Renal cortical epithelial cell (primary cell): ENCODE measurements at places on chromosomes 3 and 15. TPM values are rescaled to one million over a fixed set of nuclear protein-coding genes. Genes with fewer than 3 reads are reported as not detected.
A peak's percentile ranks its signal among the peaks of the same experiment; 100 is the strongest.

- DNase-seq, result peak; percentile 99
Measured at GRCh38 chr15:65056868-65057548, 10.8 kb downstream of the RASL12 start.

GRCh38 chr3:77795013-77795412 is 755.1 kb downstream of the ROBO2 start:
- DNase-seq, result no peak

DNA sequence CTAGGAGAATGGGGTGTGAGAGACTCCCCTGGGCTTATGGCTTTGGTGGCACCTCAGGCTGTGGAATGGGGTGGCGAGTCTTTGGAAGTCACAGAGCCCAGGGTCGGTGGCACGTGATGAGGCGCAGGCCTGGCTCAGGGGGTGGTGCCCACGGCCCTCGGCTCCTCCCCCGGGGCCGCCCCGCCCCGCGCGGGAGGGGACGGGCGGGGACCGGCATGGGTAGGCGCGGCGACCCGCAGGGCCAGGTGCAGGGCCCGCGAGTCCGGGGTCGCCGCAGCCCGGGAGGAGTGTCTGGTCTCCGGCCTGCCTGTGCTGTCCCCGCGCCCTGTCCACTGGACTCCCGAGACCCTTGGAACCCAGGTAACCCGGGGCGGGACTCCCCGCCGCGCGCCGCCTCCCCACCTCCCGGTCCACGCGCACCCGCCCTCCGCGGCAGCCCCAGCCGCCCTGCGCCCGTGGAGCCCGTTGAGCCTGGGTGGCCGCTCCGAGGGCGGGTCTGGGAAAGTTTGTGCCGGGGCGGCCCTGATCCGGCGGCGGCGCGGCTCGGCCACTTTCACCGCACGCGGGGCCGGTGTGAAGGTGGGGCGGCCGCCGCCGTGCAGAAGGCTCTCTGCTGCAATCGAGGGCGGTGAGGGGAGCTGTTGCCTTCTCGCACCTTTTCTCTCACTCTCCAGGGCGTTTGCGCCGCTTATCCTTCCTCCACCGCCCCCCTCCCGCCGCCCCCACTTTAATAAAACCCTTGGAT is at the start of gene PAQR5:
Gene PAQR5 (plus strand): TSS at position 216 of the 745 bp plus-strand sequence. CDS start 61,169 bp downstream, outside the sequence.
- no peak for DNase-seq

GRCh38 chr3:152581951-152582350 is 253.0 kb upstream of the P2RY1 start:
- DNase-seq, result no peak

TUSC7 gene
- not detected in 2 replicates for total RNA-seq

NTRK3 gene
- total RNA-seq, result under 0.01 TPM in 1 of 2 replicates, not detected in the other
